ENCODE measurements at places on chromosomes 11 and 22.

DNA sequence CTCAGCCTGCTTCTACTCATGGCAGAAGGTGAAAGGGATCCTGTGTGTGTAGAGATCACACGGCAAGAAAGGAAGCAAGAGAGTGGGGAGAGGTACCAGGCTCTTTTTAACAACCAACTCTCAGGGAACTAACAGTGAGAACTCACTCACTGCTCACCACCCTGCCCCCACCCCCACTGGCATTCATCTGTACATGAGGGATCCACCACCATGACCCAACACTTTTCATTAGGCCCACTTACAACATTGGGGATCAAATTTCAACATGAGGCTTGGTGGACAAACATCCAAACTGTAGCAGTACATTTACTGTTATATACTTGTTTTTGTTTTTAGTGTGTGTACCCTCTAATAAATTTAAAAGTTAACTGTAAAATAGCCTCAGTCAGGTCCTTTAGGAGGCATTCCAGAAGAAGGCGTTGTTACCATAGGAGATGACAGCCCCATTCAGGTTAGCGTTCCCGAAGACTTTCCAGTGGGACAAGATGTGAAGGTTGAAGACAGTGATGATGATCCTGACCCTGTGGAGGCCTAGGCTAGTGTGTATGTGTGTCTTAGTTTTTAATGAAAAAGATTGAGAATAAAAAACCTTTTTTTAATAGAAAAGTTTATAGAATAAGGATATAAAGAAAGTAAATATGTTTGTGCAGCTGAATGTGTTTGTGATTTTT lies 11.3 kb downstream of the CUL5 start:
- H3K4me1 ChIP-seq, result no peaks in the 10 kb centered on the region
- H3K27ac ChIP-seq, result no peak overlapping the region
- DNase-seq, result no peak
- peaks cover 2% of the 10 kb centered on the region for H3K36me3 ChIP-seq
- no peaks in the 10 kb centered on the region for H3K27me3 ChIP-seq
- H3K4me3 ChIP-seq, result no peak overlapping the region

DNA sequence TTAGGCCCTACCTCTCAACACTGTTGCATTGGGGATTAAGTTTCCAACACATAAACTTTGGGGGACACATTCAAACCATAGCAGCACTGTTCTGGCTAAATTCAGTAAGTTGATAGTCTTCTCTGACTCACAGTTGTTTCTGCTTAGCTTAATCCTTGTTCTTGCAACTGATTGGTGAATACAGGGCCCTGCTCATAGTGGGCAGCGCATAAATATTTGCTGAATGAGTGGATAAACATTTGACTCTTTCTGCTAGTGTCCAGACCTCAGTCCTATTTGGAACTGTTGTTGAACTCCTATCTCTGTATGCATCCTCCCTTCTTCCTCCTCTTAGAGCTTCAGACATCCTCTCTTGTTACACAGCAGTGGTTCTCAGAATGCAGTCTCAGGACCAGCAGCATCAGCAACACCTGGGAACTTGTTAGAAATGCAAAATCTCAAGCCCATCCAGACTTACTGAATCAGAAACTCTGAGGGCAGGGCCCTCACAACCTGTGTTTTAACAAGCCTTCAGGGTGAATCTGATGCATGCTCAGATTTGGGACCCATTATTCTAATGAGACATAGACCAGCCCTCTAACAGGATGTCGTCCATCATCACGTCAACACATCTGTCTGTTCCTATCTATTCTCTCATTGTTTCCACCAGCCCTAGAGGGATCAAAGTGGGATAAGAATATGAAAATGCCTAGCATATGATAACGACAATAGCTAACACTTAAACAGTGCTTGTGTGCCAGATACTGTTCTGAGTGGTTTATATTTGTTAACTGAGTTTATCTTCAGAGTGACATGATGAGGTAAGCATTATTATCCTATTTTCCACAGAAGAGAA lies 22.3 kb downstream of the SPON1 start:
- no peak overlapping the region for H3K4me3 ChIP-seq
- H3K4me1 ChIP-seq, result no peaks in the 10 kb centered on the region
- DNase-seq, result no peak
- H3K27ac ChIP-seq, result no peak overlapping the region
- H3K27me3 ChIP-seq, result no peaks in the 10 kb centered on the region

DNA sequence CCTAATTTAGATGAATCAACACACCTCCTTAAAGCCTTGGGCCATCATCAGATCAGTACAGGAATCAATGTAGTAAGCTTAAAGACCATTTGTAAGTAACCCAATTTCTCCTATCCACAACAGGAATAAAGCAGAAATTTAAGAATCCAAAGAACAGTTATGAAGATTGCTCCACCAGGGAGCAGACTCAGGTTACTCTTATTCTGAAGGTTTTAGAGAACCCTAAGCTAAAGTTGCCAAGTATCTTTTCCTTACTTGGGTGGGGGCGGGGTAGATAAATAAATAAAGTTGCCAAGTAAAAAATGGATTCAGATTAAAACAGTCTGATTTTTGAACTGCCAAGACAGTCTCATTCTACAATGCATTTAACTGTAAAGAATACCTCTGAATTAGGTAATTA lies 18.1 kb downstream of the CKAP5 start:
- H3K4me3 ChIP-seq, result no peak overlapping the region
- peaks cover 2% of the 10 kb centered on the region for H3K36me3 ChIP-seq
- H3K27me3 ChIP-seq, result no peaks in the 10 kb centered on the region

DNA sequence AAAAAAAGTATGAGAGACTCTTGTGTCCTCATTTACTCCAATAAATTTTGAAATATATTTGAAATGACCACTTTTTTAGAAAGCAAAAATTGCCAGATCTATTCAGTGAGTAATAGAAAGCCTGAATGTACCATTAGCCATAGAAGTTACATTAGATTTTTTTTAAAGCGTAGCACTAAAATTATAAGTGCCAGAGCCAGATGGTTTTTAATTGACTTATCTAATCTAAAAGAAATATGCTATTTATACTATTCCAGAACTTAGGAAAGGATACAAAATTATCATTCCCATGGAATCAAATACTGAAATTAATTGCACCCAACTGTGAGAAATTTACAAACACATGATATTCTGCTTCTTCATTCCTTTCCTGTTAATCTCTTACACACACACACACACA lies 64.4 kb upstream of the SLC17A6 start:
- no peaks in the 10 kb centered on the region for H3K4me1 ChIP-seq
- no peaks in the 10 kb centered on the region for H3K36me3 ChIP-seq
- DNase-seq, result no peak
- H3K4me3 ChIP-seq, result no peak overlapping the region
- H3K27ac ChIP-seq, result no peak overlapping the region

DNA sequence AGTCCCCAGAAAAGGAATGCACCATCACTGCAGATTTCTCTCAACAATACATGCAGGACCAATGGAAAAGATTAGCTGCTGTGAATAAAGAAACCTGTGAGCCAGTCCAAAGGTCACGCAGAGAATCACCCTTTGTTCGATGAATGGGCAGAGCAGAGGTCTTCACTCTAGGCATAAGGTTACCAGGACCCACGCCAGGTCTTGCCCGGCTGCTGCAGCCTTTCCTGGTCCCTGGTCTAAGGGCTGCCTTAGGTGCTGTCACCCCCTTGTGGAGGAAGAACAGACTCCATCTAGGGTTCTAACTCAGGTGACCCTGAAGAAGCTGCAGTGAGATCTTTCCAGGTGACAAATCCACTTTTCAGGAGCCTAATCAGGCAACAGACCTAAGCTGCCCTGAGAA lies 29.0 kb upstream of the NAP1L4 start:
- H3K27ac ChIP-seq, result no peak overlapping the region
- peak; percentile 46 for DNase-seq
- H3K4me1 ChIP-seq, result no peaks in the 10 kb centered on the region
- no peaks in the 10 kb centered on the region for H3K27me3 ChIP-seq

DNA sequence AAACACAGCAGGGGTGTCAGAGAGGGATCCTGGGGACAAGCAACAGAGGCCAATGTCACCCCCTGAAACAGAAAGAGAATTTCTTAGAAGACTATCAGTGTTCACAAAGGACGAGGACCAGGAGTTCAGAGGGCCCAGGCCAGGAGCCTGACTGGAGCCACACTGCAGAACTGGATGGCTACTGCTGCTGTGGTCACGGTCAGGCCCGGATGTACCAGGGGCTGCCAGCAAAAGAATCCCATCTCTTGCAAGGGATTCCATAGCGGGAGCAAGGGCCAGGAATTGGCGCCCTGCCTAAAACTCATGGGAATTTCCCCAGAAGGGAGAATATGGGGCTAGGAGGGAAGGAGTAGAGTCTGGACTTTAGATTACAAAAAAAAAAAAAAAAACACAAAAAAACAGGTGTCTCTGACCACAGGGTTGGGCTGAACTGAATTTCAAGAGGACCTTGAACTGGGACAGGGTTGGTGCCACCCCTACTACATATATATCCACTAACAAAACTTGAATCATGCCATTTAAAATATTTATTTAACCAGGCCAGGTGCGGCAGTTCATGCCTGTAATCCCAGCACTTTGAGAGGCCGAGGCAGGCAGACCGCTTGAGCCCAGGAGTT lies 15.7 kb upstream of the KCTD14 start:
- peaks cover 16% of the 10 kb centered on the region for H3K4me1 ChIP-seq
- no peaks in the 10 kb centered on the region for H3K36me3 ChIP-seq
- no peak overlapping the region for H3K27ac ChIP-seq
- no peaks in the 10 kb centered on the region for H3K27me3 ChIP-seq

DNA sequence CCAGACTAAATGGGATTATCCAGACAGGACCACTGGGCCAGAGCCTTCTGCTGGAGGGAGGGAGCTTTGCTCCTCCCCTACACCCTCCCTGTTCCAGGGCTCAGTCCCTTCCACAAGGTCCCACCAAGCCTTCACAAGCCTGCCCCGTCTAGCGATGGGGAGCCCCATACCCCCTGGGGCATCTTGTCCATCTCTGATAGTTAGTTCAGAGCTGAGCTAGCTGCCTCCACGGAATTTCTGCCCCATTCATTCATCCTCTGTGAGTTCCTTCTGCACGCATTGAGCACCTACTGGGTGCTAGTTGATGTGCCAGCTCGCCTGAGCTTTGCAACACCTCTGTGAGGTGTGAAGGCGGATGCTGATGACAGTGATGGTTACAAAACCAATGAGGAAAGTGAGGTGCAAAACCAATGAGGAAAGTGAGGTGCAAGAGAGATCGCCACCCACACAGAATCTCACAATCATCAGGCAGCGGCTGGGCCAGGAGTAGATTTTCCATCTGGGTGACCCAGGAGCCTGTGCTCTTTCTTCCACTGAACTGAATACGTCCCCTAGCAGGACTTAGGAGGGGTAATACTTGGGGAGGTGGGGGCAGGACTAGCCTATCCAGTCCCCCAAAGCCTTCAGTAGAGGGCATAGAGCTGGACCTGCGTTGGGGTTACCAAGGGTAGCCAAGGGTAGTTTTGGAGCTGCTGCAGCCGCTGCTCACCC lies 21.5 kb upstream of the CBX7 start:
- H3K4me1 ChIP-seq, result peaks cover 22% of the 10 kb centered on the region
- DNase-seq, result no peak
- peaks cover 9% of the 10 kb centered on the region for H3K27me3 ChIP-seq

DNA sequence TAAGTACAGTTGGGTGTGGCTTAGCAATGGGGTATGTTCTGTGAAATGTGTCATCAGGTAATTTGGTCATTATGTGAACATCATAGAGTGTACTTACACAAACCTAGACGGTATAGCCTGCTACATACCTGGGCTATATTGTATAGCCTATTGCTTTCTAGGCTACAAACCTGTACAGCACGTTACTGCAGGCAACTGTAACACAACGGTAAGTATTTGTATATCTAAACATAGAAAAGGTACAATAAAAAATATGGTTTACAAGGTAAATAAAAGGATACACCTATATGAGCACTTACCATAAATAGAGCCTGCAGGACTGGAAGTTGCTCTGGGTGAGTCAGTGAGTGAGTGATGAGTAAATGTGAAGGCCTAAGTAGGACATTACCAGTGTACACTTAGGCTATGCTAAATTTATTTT lies 73.1 kb upstream of the GDPD4 start:
- DNase-seq, result no peak
- H3K27ac ChIP-seq, result no peak overlapping the region
- no peaks in the 10 kb centered on the region for H3K4me1 ChIP-seq
- H3K27me3 ChIP-seq, result no peaks in the 10 kb centered on the region

- no peaks in the 10 kb centered on the region for H3K27me3 ChIP-seq
- no peak overlapping the region for H3K27ac ChIP-seq
- no peaks in the 10 kb centered on the region for H3K4me1 ChIP-seq
- H3K4me3 ChIP-seq, result no peak overlapping the region
- no peak for DNase-seq
- no peaks in the 10 kb centered on the region for H3K36me3 ChIP-seq
These were observed 47.2 kb downstream of the FBLN1 start for GRCh38 chr22:45549762-45550378.

GRCh38 chr11:17552392-17553248 lies 5.6 kb downstream of the OTOG start:
- DNase-seq, result no peak
- no peak overlapping the region for H3K4me3 ChIP-seq
- peaks cover 10% of the 10 kb centered on the region for H3K27me3 ChIP-seq
- H3K27ac ChIP-seq, result no peak overlapping the region

GRCh38 chr11:128066399-128066798 lies 521.0 kb downstream of the ETS1 start:
- peak; percentile 84 for DNase-seq
- H3K36me3 ChIP-seq, result no peaks in the 10 kb centered on the region
- no peak overlapping the region for H3K4me3 ChIP-seq
- H3K27ac ChIP-seq, result no peak overlapping the region

GRCh38 chr11:61482513-61482912 lies 26.0 kb upstream of the LRRC10B start:
- no peak for DNase-seq
- no peaks in the 10 kb centered on the region for H3K27me3 ChIP-seq
- H3K4me3 ChIP-seq, result no peak overlapping the region
- peaks cover 7% of the 10 kb centered on the region for H3K4me1 ChIP-seq
- H3K36me3 ChIP-seq, result no peaks in the 10 kb centered on the region
- no peak overlapping the region for H3K27ac ChIP-seq

DNA sequence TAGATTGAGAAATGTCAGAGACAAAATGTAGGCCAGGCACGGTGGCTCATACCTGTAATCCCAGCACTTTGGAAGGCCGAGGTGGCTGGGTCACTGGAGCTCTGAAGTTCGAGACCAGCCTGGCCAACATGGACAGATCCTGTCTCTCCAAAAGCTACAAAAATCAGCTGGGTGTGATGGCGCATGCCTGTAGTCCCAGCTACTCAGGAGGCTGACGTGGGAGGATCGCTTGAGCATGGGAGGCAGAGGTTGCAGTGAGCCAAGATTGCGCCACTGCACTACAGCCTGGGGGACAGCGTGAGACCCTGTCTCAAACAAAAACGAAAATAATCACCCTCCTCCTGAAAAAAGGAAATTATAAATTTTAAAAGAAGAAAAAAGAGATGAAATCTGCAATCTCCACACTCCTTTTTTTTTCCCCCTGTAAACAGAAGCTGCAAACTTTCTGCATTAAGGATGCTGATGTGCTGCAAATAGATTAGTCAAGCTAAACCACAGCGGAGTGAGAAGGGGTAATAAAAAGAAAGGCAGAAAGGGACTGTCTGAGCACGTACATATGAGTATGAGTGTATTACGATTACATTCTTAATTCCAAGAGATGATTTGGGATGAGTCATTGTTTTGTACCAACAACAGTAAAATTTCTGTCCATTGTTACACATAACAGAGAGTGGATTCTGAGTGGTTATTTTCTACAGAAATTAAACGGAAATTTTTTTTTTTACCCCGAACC lies 87.3 kb downstream of the SIK3 start:
- H3K36me3 ChIP-seq, result no peaks in the 10 kb centered on the region
- no peaks in the 10 kb centered on the region for H3K27me3 ChIP-seq
- no peak overlapping the region for H3K4me3 ChIP-seq
- H3K4me1 ChIP-seq, result peaks cover 26% of the 10 kb centered on the region
- DNase-seq, result peak; percentile 70

GRCh38 chr11:61730240-61730994 lies 22.0 kb upstream of the MYRF start:
- no peak for DNase-seq
- no peak overlapping the region for H3K27ac ChIP-seq
- no peak overlapping the region for H3K4me3 ChIP-seq
- H3K36me3 ChIP-seq, result no peaks in the 10 kb centered on the region
- H3K27me3 ChIP-seq, result no peaks in the 10 kb centered on the region

All from common myeloid progenitor, CD34-positive (primary cell).